Suppressor macrophage (primary cell): ENCODE measurements at places on chromosomes 3 and 15.

- DNase-seq: no peak
These were observed 796.0 kb downstream of the ROBO2 start for GRCh38 chr3:77835921-77836320.

DNA sequence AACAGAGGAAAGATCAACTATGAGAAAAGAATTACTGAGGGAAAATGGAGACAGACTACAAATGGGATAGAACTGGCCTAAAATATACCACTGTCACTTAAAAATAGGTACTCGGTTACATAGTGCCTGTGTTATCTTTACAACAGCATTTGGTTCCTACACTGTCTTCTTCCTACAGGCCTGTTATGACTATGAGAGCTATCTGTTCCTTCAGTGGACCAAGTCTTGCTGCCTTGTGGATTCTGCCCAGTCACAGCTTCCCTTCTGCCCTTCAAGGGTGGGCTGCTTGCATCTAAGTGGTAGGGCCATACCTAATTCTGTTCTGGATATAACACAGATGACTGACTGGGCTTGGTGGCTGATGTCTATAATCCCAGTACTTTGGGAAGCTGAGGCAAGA is 13.8 kb upstream of the ARHGEF3 start:
- DNase-seq: no peak

GRCh38 chr3:14787630-14788029 is 31.1 kb upstream of the FGD5 start:
- no peak for DNase-seq

DNA sequence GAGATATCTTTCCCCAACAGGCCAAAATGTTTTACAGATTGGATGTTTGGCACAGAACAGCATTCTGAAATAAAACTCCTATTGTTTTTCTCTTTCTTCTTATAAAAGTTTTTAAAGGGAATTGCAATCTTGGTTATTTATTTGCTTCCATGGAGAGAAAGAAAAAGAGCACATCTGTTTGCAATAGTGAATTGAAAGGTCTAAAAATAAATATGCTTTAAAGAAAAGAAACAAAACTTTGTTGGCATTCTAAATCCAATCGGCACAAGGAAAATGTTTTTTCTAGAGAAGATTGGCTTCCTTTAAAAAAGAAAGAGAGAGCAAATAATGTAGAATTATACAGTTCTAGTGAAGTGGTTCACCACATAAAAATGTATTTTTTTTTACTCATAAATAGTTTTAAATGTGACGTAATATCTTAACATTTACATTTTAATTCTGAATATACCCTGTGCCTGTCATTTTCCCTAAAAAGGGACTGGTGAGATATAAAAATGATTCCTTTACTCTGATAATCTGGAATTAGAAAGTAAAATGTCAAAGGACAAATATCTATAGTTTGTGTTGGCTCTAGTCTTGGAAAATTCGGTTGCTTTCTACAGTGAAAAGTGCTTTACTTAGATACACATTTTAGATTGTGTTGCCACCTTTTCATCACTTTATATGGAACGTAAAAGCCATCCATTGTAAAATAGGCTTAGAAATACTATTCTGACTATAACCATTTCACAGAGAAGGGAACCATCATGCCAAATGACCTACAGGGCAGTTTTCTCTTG is 257.4 kb upstream of the CBLB start:
- DNase-seq: no peak

GRCh38 chr3:185865247-185865646 is 40.4 kb upstream of the IGF2BP2 start:
- no peak for DNase-seq

DNA sequence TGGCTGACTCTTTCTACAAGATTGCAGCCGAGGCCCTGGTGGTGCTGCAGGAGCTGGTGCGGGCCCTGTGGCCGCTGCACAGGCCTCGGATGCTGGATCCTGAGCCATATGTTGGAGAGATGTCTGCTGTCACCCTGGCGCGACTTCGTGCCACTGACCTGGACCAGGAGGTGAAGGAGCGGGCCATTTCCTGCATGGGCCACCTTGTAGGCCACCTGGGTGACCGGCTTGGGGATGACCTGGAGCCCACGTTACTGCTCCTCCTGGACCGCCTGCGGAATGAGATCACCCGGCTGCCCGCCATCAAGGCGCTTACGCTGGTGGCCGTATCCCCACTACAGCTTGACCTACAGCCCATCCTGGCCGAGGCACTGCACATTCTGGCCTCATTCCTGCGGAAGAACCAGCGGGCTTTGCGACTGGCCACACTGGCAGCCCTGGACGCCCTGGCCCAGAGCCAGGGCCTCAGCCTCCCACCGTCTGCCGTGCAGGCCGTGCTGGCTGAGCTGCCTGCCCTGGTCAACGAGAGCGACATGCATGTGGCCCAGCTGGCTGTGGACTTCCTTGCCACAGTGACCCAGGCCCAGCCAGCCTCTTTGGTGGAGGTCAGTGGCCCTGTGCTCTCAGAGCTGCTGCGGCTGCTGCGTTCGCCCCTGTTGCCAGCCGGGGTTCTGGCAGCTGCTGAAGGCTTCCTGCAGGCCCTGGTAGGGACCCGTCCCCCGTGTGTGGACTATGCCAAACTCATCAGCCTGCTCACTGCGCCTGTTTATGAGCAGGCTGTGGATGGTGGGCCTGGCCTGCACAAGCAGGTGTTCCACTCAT is 20.3 kb downstream of the CAND2 start:
- no peak for DNase-seq
